Psoas muscle (tissue), 8 donors: ENCODE measurements at places on chromosomes 11 and 22. TPM values are rescaled to one million over a fixed set of nuclear protein-coding genes. Genes with fewer than 3 reads are reported as not detected.

DNA sequence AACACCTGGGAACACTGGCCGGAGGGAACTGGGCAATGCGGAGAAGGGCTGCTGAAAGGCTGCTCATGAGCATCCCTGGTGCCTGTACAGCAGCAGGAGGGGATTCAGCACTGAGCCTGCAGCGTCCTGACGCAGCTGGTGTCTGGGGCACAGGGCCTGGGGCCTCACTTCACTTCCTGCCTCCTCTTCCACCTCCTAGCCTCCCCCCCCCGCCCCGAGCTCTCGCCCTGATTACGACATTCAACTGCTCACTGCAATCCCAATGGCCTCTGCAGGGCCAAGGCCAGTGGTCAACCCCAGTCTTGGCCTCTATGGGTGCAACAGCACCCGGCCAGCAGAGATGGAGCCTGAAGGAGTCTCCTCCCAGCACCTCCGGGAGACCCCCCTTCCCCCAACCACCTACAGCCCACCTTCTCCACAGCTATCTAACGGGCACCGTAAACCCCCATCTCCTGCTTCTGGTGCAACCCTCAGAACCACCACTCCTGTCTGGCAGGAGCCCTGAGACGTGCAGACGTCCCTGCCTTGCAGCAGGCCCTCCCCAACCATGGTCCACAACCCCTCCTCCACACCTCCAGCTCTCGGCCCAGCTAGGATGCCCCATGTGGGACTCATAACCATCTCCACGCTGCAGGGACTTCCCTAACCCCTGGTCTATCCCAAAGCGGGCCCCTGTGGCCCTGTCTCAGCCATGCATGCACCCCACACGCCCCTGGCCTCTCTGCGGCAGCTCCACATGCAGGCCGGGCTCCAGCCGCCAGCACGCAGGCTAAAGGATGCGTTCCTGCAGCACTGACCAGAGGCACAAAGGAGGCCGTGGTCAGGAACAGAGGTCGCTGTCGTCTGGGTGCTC lies 38.2 kb downstream of the BRD1 start:
- DNase-seq = peak; percentile 80

DNA sequence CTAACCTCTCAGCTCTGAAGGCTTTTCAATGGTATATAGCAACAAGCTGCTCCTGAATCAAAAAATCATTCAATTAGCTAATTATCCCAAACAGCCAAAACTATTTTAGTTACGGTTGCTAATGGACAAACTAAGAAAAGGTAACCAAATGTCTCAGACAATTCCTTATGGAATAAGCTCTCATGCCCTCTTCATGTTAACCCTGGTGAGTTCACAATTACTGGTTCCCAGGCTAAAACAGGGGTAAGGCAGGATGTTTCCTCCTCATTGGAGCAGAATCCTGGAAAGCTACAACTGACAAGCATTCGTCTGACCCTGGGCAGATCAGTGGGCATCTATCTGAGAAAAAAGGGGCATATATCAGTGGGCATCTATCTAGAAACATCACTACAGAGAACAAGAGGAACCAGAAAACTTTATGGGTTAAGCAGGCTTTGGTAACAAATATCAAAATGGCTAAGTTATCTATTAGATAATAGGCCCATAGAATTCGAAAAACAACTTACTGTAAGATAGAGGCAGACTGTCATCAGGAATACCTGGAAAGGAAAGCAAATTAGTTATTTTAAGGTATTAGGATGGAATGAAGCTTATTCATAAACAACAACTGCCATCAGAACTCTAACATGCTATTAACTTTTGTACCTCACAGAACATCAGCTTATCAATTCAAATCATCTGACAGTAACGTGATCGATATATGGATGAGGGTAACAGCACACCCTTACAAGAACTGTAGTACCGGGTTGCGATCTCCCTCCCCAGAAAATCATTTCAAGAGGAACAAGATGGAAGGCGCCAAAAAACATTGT lies 14.8 kb upstream of the WDR74 start:
- no peak for DNase-seq

- DNase-seq = no peak
Measured at GRCh38 chr11:129896062-129896461, 684 bp upstream of the NFRKB start.

DNA sequence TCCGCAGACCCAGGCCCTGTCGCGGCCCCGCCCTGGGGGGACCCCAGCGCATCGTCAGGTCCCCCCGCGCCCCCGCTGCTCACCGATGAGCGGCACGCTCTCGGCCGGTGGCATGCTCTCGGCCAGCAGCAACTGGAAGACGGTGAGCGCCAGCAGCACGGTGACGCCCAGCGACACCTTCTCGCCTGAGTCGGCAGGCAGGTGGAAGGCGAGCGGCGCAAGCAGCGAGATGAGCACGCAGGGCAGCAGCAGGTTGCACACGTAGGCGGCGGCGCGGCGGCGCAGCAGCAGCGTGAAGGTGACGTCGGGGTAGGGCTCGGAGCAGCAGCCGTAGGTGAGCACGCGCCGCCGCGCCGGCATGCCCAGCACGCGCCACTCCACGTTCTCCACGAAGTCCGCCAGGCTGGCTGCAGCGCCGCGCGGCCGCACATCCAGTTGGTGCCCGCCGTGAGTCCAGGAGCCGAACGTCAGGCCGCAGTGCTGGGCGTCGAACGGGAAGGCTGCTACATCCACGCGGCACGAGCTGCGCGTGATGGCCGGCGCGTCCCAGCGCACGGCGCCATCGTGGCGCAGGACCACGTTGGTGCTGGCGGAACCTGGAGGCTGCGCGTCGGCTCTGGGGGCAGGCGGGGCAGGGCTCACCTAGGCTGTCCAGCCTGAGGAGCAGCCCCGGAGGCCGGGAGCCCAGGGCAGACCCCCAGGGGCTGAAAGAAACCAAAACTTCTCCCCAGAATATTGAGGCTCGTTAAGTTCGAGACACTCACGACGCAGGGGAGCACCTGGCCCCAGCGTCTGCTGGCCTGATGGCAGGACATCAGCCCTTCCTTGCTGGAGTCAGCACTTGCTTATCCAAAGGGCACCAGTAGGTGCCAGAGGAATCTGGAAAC lies 3.8 kb downstream of the CHRNA10 start:
- peak; percentile 54 for DNase-seq

- no peak for DNase-seq
Measured at GRCh38 chr11:121547574-121547973, 94.8 kb upstream of the SORL1-AS1 start.

GRCh38 chr22:44382116-44383038 lies 69.6 kb upstream of the SHISAL1 start:
- peak; percentile 17 for DNase-seq

The EI24 gene
- 184 TPM for polyA plus RNA-seq

The HEPACAM gene
- polyA plus RNA-seq = 0.08 TPM

The MMP7 gene
- 0.31 TPM for polyA plus RNA-seq

GRCh38 chr11:1926156-1927025 lies 6.9 kb downstream of the TNNT3 start:
- DNase-seq = no peak

GRCh38 chr11:123111465-123111864 lies 49.5 kb upstream of the HSPA8 start:
- DNase-seq = no peak

DNA sequence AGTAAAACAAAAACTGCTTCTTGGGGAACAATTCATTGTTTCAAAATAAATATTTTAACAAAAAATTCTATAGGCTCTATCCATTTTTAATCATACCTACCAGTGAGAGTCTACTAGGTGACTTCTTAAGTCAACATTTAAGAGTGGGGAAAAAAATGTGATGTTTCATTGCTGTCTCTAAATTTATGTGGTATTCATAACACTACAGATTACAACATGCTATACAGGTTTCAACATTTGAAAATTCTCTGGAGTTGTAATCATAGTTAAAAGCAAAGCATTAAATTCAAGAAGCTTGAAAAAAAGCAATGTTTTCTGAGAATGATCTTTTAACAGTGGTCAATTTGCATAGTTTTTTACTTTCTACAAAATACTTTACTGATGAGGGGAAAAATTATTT lies 18.3 kb downstream of the SBF2 start:
- no peak for DNase-seq

GRCh38 chr22:43923631-43924464 lies at the start of gene PNPLA3:
Gene PNPLA3 (plus strand): TSS chr22:43923805. CDS start chr22:43923912, 107 bp downstream.
- DNase-seq = peak; percentile 92

- no peak for DNase-seq
Measured at GRCh38 chr11:19974886-19975285, 185.4 kb downstream of the DBX1 start.
